ENCODE measurements at places on chromosomes 6 and 20.

GRCh38 chr6:42937548-42938427 lies 8.5 kb downstream of the CNPY3 start:
- DNase-seq: no peak

GRCh38 chr6:167031082-167031709 lies 32.0 kb downstream of the CEP43 start:
- no peak for DNase-seq

GRCh38 chr6:144158133-144158532 lies 7.8 kb downstream of the STX11 start:
- DNase-seq: no peak

- no peak for DNase-seq
Measured at GRCh38 chr20:53245574-53245973, 273.4 kb downstream of the TSHZ2 start.

DNA sequence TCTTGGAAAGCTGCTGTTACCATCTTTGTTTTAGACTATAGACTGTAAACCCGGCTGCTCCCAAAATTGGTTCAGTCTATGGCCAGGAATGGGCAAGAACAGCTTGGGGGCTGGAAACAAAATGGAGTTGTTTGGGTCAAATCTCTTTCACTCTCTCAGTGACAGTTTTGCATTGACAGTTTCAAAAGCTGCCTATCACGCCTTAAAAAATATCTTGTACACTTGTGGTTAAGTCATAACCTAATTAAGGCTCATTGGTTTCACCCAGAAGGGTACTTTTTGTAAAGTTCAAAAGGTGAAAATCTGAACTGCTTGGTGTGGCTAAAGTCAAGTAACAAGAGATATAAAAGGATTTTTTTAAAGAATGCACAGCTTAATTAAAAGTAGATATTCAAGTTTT lies 76.1 kb upstream of the PRL start:
- DNase-seq: no peak

DNA sequence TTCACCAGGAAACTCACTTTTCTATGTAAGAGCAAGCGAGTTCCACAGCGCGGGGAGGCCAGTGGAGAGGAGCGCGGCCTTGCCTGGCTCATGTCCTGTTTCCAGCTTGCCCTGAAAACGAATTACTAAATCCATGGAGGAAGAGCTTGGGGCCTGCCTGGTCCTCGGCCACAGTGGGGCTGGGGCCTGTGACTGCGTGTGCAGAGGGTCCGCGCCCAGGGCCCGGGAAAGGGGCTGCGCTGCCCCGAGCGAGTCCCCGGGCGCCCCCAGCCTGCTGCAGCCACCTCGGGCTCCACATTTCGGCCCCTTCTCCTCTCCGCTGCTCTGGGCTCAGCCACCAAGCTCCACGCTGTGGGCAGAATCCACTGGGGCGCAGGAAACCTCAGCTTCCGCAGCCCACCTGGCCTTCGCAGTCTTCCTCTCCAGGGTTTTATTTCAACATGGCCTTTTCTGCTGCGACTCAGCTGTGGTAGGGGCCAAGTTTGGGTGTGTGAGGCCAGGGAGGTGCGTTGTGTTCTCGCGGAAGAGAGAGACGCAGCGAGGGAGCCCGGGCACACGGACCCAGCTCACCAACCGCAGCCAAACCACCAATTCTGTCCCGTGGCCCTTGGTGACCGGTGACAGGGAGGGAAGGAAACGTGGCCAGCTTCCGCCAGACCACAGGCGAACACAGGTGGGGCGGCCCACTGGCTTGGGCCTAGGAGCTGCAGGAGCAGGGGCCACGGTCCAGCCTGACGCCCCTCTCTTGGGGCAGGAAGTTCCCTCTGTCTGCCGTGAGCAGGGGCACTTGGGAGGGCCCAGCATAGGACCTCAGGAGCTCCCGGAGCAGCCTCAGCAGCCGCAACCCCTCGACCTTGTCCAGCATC lies 211.4 kb downstream of the ERMARD start:
- DNase-seq: no peak

GRCh38 chr6:2623295-2623694 lies 127.4 kb downstream of the MYLK4 start:
- DNase-seq: no peak

DNA sequence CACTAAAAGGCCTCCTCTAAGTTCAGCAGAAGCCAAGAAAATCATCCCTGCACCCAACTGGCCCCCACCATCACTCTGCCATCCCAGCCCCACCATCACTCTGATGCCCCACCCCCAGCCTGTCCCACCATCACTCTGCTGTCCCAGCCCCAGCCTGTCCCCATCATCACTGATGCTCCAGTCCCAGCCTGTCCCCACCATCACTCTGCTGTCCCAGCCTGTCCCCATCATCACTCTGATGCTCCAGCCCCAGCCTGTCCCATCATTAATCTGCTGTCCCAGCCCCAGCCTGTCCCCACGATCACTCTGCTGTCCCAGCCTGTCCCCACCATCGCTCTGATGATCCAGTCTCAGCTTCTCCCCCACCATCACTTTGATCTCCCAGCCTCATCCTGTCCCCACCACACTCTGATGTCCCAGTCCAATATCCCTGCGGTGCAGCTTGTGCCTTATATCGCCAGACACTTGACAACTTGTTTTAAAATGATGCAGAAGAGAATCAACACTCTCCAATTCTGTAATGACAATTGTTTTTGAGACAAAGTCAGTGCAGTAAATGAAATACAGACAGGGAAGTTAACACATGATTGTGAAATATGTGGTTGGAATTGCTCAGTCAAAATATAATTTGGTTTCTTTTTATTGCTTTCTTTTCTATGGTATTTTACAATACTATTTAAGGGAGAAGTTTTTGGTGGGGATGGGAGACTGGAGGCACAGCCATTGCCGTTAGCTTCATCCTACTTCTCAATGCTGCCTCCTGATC lies 100.8 kb downstream of the TNFAIP3 start:
- DNase-seq: no peak

DNA sequence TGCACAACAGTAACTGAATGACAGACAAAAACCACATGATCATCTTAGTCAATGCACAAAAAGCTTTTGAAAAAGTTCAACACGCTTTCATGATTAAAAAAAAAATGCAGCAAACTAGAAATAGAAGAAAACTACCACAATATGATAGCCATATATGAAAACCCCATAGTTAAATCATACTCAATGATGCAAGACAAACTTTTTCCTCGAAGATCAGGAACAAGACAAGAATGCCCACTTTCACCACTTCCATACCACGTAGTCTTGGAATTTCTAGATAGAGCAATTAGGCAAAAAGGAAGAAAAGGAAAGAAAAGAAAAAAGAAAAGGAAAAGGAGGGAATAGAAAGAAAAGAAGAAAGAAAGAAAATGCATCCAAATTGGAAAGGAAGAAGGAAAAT lies 44.6 kb upstream of the SLC23A2 start:
- DNase-seq: no peak

DNA sequence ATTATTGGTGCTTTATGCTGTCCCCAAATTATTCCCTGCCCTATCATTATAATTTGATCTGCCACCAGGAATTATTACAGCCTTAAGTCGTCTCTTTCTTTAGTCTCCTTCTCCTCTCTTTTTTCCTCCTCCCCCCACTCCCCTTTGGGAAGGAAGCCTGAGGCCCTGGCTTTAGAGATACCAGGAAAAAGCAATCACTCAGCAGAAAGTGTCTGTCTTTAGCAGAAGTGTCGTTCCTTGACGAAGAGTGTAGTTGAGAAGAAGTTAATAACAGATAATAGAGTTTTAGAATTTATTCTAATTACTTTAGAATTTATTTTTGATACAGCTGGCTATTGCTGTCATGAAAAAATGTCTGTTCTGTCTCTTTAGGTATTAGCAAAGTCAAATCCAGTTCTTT lies 16.5 kb downstream of the LIN28B start:
- no peak for DNase-seq

GRCh38 chr20:17287503-17287902 lies 60.7 kb downstream of the PCSK2 start:
- DNase-seq: no peak

DNA sequence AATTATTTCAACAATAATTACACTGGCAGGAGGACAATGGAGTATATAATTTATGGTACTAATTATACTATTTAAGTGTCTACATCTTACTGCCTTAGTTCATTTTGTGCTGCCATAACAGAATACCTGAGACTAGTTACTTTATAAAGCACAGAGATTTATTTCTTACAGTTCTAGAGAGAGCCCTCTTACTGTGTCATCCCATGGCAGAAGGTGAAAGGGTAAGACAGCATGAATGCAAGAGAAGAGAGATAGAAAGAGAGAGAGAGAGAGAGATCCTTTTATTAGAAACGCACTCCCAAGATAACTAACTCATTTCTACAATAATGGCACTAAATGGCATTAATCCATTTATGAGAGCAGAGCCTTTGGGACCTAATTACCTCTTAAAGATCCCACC lies 314.7 kb downstream of the EPM2A start:
- DNase-seq: no peak

DNA sequence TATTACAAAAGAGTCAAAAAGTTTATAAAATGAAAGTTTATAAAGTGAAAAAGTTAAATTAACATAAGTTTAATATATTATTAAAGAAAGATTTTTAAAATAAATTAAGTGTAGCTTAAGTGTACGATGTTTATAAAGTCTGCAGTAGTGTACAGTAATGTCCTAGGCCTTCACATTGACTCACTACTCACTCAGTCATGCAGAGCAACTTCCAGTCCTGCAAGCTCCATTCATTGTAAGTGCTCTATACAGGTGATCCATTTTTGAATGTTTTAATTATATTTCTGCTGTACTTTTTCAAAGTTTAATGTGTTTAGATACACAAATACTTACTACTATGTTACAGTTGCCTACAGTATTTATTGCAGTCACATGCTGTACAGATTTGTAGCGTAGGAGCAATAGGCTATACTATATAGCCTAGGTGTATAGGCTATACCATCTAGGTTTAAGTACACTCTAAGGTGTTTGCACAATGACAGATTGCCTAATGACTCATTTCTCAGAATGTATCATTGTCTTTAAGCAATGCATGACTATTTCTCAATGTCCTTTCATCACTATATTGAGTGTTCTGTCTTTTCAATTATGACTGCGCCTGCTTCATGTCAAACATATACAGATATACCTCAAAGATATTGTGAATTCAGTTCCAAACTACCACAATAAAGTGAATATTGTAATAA lies 1110.3 kb upstream of the MAP3K7 start:
- no peak for DNase-seq

DNA sequence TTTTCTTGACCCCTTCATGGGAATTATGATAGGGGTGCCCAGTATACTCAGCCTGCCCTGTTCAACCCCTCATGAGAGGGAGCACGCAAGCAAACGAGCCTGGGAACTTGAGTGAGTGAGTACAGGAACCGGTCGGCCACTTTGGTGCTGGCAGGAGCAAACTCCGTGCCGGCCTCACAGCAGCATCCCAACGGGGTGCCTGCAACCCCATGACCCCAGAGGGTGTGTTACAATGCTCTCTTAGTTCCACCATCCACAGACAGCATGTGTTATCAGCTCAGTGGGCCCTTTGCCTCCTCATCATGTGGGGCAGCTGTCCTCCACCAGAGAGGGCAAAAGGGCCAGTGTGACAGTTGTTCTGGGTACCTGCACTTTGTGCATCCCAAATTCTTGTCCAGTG lies 289.8 kb downstream of the FRK start:
- DNase-seq: no peak

- DNase-seq: no peak
Measured at GRCh38 chr20:4920131-4920530, 81.2 kb downstream of the SLC23A2 start.

DNA sequence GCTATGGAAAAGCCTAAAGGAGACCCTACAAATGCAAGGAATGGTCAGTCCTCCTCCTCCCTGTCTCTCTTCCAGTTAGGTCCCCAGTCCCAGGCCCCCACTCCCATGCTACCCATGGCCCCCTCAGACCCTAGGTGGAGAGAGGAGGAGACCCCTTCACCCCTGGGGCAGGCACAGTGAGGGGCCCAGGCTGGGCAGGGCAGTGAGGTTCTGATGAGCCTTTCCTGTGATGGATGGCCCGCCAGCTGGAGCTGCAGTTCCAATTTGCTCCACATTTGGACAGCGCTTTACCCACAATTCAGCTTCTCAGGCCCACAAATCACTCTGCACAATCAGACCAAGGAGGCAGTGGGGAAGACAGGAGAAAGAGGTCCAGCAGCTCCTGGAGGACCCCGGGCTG lies 37.3 kb upstream of the MLN start:
- DNase-seq: no peak

DNA sequence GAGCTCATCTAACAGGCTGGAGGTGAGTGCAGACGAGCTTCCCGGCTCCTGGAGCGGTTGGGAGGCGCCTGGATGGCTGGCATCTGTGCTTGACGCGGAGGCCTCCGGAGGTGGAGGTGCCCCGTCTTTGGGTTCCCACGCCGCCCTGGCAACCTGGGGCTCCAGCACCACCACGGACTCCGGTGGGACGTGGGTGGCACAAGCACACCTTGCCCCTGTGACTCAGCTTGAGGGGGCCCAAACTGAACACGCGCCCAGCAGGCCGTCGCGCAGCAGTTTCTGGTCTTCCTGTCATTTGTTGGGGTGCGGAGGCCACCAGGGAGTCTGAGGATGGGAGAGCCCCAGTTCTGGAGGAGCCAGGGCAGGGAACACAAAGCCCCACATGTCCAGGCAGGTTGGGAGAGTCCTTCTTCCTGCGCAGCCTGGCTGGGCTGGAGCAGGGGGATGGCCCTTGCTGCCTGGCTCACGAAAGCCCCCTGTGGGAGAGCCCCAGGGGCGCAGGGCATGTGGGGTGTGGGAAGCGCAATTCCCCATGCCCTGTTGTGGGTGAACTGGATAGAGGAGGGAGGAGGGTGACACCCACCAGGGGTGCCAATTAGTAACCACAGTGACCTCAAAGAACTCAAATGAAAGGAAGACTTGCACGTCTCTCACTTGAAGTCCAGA lies 1378.6 kb upstream of the DEFB115 start:
- peak; percentile 29 for DNase-seq

- peak; percentile 73 for DNase-seq
Measured at GRCh38 chr20:23225407-23226060, 125.1 kb upstream of the NXT1 start.

- peak; percentile 51 for DNase-seq
Measured at GRCh38 chr6:159151266-159151855, 17.8 kb upstream of the FNDC1 start.

DNA sequence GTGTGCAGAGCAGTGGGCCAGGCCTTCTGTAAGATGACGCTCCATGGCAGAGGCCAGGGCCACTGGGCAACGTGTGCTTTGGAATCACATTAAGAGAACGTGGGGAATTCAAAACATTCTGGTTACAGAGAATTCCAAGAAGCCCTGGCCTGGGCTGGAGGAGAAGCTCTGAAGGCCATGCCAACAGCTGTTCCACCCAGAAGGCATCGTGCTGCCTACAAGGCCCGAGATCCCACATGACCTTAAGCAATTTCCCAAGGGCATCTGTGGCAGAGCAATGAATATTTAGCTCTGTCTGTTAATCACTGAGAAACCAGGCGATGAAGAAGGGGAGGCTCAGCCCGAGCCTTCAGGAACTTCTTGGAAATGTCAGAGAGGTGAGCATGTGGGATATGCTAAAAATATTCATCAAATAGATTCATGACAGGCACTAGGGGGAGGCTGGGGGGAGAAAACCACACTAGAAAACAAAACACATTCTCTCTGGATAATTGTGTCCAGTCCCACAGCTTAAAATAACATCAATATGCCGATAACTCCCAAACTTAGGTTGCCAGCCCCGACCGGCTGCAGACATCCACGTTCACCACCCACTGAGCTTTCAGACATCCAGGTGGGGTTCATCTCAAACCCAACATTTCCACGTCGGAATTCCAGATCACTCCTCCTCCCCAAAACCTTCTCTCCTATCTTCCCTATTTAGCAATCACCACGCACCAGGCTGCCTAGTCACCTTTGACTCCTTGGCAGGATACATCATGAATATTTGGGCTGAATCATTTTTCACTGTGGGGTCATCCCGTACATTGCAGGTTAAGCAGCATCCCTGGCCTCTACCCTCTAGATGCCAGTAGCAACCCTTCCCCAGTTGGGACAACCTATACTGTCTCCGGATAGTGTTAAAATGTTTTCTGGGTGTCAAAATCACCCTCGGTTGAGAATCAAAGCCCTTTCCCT lies 6.6 kb downstream of the SULF2 start:
- no peak for DNase-seq
